ENCODE measurements at places on chromosomes 5 and 9.

DNA sequence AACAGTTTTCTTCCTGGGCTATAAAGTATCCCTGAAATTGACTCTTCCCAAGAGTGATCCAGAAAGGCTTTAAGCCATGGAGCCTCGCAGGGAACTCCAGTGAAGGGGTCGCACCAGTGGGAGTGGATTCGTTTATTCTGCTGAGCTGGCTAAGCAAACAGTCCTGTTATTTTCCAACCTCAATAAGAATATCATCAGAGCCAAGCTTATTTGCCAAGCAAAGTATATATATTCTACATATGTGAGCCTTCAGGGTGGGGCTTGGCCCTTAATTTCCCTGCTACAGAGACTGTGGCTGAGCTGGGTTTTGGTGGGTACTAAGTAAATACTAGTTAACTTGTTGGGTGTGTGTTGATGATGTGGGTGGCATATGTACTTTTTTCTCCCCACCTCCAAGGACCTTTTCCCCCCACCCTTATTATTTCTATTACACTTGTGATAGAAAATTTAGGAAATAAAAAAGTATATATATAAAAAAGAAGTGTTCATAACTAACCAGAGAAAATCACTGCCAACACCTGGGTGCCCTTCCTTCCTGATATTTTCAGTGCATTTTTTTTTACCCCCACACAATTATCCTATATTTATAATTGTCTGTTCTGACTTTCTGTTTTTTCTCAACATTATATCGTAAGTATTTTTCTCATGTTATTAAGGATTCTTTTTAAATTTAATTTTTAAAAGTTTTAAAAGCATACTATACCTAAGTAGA lies 5.3 kb downstream of the GSN start:
- peak overlapping the region; percentile 90 for H3K27ac ChIP-seq
- no peaks in the 10 kb centered on the region for H3K27me3 ChIP-seq
- H3K4me3 ChIP-seq: peak overlapping the region; percentile 90

GRCh38 chr9:108639696-108640095 lies 216.1 kb downstream of the ACTL7B start:
- H3K4me1 ChIP-seq: no peaks in the 10 kb centered on the region
- no peak overlapping the region for H3K4me3 ChIP-seq
- H3K27ac ChIP-seq: no peak overlapping the region

- H3K4me3 ChIP-seq: no peak overlapping the region
- peaks cover 41% of the 10 kb centered on the region for H3K36me3 ChIP-seq
- no peaks in the 10 kb centered on the region for H3K27me3 ChIP-seq
- H3K4me1 ChIP-seq: peaks cover 46% of the 10 kb centered on the region
Observed at GRCh38 chr9:34086864-34087263, 38.2 kb upstream of the UBAP2 start.

DNA sequence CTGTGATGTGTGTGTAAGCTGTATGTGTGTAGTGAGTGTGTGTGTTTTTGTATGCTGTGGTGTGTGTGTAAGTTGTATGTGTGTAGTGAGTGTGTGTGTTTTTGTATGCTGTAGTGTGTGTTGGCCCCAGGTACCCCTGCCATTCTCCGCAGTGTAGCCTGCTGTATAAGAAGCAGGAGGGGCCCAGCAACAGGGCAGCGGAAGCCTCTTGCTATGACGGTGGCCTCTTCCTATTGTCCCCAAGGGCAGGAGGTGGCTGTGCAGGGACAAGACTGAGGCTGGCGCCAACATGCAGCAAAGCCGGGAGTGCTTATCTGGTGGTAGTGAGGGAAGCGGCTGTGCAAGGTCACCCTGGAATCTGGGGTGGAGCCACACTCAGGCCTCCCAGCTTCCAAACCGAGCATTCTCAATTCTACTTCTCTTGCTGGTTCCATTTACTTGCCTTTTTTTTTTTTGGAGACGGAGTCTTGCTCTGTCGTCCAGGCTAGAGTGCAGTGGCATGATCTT lies 5.1 kb downstream of the SPAAR start:
- no peak overlapping the region for H3K4me3 ChIP-seq
- H3K27me3 ChIP-seq: no peaks in the 10 kb centered on the region
- H3K36me3 ChIP-seq: no peaks in the 10 kb centered on the region
- peaks cover 73% of the 10 kb centered on the region for H3K4me1 ChIP-seq
- H3K27ac ChIP-seq: peak overlapping the region; percentile 57

DNA sequence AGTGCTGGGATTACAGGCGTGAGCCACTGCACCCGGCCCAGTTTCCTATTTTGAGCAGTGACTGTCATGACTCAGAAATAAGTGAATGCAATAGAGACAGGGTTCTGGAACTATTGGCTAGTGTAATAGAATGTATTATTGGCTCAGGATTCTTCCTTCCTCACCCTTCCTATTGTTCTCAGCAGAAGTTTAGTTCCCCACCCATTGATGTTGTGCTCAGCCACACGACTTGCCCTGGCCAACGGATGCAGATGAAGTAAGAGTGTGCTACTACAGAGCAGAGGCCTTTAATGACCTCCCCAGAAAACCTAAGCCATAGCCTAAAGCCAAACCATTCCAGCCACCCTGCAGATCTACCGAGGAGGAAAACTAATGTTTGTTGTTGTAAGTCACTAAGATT lies 287.9 kb downstream of the AGTPBP1 start:
- H3K36me3 ChIP-seq: no peaks in the 10 kb centered on the region
- H3K4me3 ChIP-seq: no peak overlapping the region
- H3K27me3 ChIP-seq: no peaks in the 10 kb centered on the region
- H3K27ac ChIP-seq: no peak overlapping the region
- no peaks in the 10 kb centered on the region for H3K4me1 ChIP-seq
- DNase-seq: no peak

DNA sequence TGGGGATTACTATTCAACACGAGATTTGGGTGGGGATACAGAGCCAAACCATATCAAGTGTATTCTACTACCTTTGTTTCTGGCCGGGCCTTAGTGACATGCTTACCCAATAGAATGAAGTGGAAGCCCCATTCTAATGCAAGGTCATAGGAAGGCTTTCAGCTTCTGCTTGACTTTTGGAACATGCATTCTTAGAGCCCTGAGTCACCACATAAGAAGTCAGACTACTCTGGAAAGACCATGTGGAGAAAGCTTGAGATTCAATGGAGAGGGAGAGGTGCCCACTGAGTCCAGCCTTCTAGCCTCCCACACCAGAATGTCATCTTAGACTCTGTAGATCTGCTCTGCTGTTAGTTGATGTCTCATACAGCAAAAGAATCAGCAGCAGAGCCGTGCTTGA lies 155.7 kb upstream of the FBN2 start:
- H3K36me3 ChIP-seq: no peaks in the 10 kb centered on the region
- H3K27ac ChIP-seq: no peak overlapping the region
- DNase-seq: no peak
- H3K4me1 ChIP-seq: no peaks in the 10 kb centered on the region
- H3K27me3 ChIP-seq: no peaks in the 10 kb centered on the region
- no peak overlapping the region for H3K4me3 ChIP-seq

- no peaks in the 10 kb centered on the region for H3K27me3 ChIP-seq
- no peaks in the 10 kb centered on the region for H3K36me3 ChIP-seq
- H3K27ac ChIP-seq: no peak overlapping the region
- H3K4me1 ChIP-seq: peaks cover 8% of the 10 kb centered on the region
- no peak overlapping the region for H3K4me3 ChIP-seq
Observed at GRCh38 chr5:158911693-158912363, 187.9 kb downstream of the EBF1 start.

GRCh38 chr9:82180711-82181110 lies 192.1 kb downstream of the SPATA31D1 start:
- H3K4me3 ChIP-seq: no peak overlapping the region
- H3K27ac ChIP-seq: no peak overlapping the region
- no peak for DNase-seq
- no peaks in the 10 kb centered on the region for H3K27me3 ChIP-seq
- H3K4me1 ChIP-seq: no peaks in the 10 kb centered on the region

All from thoracic aorta (tissue), 2 donors.